ENCODE measurements at places on chromosomes 2 and 18.
A peak's percentile ranks its signal among the peaks of the same experiment; 100 is the strongest.

DNA sequence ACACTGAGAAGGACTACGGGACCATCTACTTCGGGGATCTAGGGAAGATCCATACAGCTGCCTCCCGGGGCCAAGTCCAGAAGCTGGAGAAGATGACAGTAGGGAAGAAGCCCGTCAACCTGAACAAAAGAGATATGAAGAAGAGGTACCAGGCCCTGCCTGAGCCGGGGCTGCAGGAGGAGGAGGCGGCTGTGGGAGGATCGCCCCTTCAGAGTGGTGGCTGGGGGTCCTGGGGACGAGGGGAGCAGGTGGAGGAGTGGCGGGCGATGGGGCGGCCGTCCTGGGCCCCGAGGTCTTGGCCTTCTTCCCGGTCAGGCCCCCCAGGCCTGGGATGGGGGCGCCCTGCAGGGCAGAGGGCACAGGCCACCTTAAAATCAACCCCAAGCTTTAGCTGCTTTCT is 524 bp downstream of the ANKRD30B start:
- no peak for DNase-seq

GRCh38 chr18:22465859-22466457 is 48.2 kb upstream of the CTAGE1 start:
- peak; percentile 84 for DNase-seq

- no peak for DNase-seq
Observed at GRCh38 chr2:236250286-236250685, 13.9 kb downstream of the ASB18 start.

- DNase-seq, result no peak
Observed at GRCh38 chr2:73451263-73451972, 65.8 kb downstream of the ALMS1 start.

DNA sequence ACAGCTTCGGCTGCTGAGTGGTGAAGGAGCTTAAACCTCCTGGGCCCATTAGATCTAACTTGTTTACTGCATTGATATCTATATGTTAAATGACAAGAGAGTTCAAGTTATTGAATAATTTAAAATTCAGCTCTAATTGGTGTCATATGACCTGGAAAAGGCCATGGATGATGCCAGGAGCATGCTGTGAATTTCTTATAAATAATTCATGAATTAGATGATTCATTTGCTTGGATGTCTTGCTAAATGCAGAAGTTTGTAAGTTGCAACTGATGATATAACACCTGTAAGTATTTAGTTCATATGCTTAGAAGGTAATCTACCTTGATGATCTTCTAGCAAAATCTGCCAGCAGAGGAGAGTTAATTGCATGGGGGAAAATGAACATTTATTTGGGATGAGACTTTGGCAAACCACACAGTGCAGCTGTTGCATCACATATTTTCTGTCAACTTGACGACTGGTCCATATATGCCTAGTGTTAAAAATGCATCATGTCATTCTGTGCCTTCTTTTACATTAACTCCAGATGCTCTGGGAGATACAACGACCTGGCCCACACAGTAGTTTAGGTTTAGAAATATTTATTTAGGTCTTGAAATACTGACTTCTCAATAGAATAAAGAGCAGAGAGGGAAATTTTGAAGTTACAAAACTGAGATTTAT is 226.3 kb downstream of the KIAA1328 start:
- DNase-seq, result no peak

GRCh38 chr2:104023306-104023705 is 830.6 kb upstream of the POU3F3 start:
- DNase-seq, result no peak

- no peak for DNase-seq
Observed at GRCh38 chr2:85791704-85792565, 38.1 kb downstream of the ATOH8 start.

GRCh38 chr18:37721544-37722522 is 156.2 kb upstream of the CELF4 start:
- no peak for DNase-seq

GRCh38 chr2:41446266-41446665 is 601.6 kb upstream of the PKDCC start:
- no peak for DNase-seq

- peak; percentile 85 for DNase-seq
Observed at GRCh38 chr2:100786297-100786658, 33.7 kb upstream of the NPAS2 start.

DNA sequence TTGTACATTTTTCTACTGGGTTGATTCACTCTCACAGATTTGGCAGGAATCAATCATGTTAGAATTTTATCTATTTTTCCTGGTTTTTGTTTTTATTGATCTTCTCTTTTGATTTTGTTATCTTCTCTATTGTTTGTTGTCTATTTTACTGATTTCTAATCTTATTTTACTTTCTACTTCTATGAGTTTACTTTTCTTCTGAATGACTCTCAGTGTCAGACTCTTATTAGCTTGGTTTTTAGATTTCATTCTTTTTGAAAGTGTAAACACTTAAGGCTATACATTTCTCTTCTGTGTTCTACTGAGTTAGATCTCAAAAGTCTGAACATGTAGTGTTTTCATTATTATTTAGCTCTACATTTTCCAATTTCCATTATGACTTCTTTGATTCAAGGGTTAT is 47.1 kb downstream of the THOC1 start:
- DNase-seq, result no peak

GRCh38 chr2:112150447-112150846 is 12.3 kb downstream of the FBLN7 start:
- peak; percentile 87 for DNase-seq

DNA sequence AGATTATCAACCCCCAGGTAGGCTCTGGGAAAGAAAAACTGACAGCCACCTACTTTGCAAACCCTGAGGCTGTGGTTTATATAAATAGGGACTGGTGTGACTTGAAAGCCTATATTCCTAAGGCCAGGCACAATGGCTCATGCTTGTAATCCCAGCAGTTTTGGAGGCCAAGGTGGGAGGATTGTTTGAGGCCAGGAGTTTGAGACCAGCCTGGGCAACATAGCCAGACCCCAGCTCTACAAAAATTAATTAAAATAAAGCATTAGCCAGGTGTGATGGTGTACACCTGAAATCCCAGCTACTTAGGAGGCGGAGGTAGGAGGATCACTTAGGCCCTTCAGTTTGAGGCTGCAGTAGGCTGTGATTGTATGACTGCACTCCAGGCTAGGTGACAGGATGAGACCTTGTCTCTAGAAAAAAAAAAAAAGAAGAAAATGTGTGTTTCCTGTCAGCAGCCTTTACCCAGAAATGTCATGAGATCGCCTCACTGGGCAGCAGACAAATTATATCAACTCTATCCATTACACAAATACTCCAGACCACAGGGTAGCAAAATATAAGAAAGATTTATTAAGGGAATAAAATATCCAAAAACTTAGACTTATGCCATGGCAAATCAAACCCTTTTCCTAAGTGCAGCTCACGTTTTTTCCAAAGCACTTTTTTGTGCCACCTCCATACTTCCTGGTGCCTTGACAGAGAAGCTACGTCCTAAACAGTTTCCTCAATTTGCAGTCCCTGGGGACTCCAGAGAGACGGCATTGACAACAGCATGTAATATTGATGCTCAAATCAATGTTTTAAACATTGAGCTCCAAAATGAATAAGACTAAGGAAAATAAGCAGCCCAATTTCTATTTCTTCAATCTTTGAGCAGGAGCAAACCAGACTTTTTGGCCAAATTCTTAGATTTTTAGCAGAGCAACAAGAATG is 190.8 kb upstream of the NDUFV2 start:
- no peak for DNase-seq

- no peak for DNase-seq
Observed at GRCh38 chr2:160418853-160419252, 74.8 kb downstream of the RBMS1 start.

DNA sequence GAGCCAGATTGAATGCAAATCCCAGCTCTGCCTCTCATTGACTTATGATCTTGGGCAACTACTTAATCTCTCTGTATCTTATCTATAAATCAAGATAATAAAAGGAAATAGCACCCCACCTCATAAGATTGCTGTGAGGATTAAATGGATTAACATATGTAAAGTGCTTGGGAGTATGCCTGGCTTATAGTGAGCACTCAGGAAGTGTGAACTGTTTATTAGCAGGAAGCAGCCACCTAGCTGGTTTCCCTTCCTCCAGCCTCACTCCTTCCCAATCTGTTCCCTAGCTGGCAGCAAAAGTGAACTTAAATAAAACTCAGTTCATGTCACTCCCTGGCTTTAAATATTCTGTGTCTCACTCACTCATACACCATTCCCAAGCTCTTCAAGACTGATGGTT is 526.6 kb upstream of the PKDCC start:
- DNase-seq, result no peak

DNA sequence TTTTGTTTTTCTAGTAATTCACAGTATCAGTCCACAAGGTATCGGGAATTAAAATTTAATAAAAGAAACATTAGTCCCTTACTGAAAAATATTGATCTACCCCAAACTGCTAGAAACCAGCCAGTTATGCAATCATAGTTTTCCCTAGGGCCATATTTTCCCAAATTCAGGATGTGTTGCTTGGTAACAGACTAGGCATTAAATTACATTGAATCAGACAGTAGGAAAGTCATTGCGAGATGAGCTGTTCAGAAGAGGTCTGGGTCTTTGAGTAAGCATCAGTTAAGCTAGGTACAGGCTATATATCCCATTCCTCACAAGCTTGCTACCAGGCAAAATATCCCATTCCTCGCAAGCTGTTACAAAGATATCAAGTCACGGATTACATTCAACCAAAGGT is 123.0 kb upstream of the CCDC150 start:
- no peak for DNase-seq

DNA sequence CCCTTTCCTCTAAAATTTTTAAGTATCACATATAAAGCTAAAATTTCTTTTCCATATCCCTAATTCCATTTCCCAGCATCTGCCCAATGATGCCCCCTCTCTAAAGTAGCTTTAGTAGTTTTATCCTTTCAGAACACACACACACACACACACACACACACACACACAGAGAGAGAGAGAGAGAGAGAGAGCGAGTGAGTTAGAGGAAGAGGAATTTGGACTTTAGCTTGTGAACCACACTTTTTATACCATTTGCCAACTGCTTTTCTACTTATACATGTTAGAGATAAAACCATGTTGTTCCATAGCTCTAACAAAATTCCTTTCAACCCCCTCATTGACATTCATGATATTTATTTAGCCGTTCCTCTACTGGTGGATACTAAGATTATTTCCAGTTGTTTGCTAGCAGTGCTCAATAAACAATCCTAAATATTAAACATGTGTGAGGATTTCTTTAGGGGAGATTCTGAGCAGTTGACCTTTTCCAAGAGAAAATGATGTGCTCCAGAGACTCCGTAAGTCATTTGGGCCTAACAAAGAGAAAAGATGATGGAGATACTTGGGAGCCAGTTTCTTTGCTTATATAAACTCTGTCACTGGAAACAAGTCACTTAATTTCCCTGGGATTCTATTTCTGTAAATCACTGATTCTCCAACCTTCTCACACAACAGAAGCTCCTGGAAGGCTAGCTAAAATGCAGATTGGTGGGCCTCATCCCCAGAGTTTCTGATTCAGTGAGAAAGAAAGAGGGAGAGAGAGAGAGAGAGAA is 229.7 kb upstream of the SP5 start:
- no peak for DNase-seq

DNA sequence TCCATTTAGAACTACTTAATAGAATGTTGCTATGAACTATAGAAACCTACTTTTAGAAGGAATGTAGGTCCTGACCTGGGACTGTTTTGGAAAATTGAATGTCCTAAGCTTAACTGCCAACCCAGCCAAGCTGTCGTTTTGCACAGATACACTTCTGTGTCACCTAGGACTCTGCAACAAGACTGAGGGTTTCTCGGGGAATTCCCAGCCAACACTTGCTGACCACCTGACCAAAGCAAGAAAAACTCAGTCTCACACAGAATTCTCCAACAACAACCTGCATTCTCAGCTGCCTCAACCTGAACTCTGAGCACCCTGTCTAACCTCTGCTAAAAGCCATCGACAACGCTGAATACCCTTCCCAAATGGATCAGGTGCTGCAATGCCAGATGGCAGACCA is 128.2 kb downstream of the SS18 start:
- no peak for DNase-seq

- DNase-seq, result no peak
Observed at GRCh38 chr2:120857422-120857821, 121.8 kb downstream of the GLI2 start.

DNA sequence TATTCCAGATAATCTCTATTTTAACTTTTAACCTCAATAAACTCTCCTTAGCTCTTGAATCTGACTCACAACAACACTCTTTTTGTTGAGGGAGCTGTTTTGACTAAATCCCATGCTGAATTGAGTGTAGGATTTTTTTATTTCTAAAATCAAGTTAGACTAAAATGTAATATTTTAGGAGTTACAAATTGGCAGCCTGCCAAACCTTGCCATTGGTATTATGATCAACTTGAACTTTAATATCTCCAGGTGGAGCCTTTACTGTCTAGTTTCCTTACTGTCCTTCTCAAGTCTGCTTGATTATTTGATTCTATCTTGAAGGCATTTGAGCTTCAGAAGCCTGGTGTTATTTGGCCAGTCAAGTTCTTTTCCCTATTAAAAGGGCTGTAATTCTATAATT is 8.7 kb downstream of the PIKFYVE start:
- no peak for DNase-seq

- no peak for DNase-seq
Observed at GRCh38 chr2:194319222-194319992, 1337.6 kb upstream of the SLC39A10 start.

GRCh38 chr2:140580532-140581151 is 1550.2 kb downstream of the LRP1B start:
- no peak for DNase-seq

- no peak for DNase-seq
Observed at GRCh38 chr18:2847317-2848246, 776 bp downstream of the EMILIN2 start.

DNA sequence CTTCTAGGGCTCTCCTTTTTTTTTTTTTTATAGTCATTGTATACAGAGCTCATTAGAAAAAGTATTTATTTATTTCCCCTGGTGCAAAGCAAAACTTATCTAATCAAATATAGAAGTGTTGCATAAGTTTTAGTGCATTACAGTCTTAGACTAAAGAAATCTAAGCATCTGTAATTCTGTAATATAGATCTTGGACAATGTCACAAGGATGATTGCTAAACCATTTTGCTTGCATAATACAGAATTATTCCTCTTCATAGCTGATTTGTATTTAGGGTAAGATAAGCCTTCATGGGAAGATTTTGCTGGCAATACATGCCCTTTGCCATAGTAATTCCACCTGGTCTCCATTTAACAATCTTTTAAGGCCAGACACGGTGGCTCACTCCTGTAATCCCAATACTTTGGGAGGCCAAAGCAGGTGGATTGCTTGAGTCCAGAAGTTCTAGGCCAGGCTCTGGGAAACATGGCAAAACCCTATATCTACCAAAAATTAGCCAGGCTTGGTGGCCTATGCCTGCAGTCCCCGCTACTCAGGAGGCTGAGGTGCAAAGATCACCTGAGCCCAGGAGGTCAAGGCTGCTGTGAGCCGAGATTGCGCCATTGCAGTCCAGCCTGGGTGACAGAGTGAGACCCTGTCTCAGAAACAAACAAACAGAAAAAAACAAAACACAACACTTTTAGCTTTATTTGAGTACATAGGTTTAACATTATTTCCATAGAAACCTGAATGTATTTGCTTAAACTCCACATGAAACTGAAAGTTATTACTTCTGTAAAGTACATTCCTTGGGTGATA is 2.2 kb upstream of the ACADL start:
- no peak for DNase-seq

All from AG04449 (cell line).